Natural killer cell (primary cell): ENCODE measurements at places on chromosomes 5 and 9. TPM values are rescaled to one million over a fixed set of nuclear protein-coding genes. Genes with fewer than 3 reads are reported as not detected.

C9orf153 gene
- total RNA-seq = 0.63 TPM

TMEM171 gene
- total RNA-seq = 0.42 TPM

SEC16A gene
- total RNA-seq = 89.0 TPM

SPATA6L gene
- total RNA-seq = 2.0 TPM

CDH12 gene
- not detected for total RNA-seq

SGCD gene
- 2.0 TPM for total RNA-seq

ARL14EPL gene
- not detected for total RNA-seq

TGFBI gene
- total RNA-seq = 6.7 TPM

SCGB3A2 gene
- not detected for total RNA-seq

ARSK gene
- 5.8 TPM for total RNA-seq

OBP2B gene
- total RNA-seq = not detected

MUSK gene
- not detected for total RNA-seq

ZNF169 gene
- 11.3 TPM for total RNA-seq

TPPP gene
- total RNA-seq = 1.3 TPM

SLCO6A1 gene
- not detected for total RNA-seq

OSMR gene
- total RNA-seq = not detected

WNT8A gene
- not detected for total RNA-seq

COL27A1 gene
- total RNA-seq = not detected

CDH9 gene
- not detected for total RNA-seq

SIT1 gene
- 1.4 TPM for total RNA-seq

SEMA6A gene
- total RNA-seq = not detected

ADAMTS19 gene
- not detected for total RNA-seq

PCDHA9 gene
- not detected for total RNA-seq

OR1Q1 gene
- total RNA-seq = not detected

NOXA1 gene
- total RNA-seq = 7.7 TPM

KCTD16 gene
- total RNA-seq = 0.16 TPM

IL12B gene
- total RNA-seq = not detected

SLC27A6 gene
- total RNA-seq = not detected

EFNA5 gene
- 2.2 TPM for total RNA-seq
